DMS153 (cell line): ENCODE measurements at places on chromosomes 6 and 20.

DNA sequence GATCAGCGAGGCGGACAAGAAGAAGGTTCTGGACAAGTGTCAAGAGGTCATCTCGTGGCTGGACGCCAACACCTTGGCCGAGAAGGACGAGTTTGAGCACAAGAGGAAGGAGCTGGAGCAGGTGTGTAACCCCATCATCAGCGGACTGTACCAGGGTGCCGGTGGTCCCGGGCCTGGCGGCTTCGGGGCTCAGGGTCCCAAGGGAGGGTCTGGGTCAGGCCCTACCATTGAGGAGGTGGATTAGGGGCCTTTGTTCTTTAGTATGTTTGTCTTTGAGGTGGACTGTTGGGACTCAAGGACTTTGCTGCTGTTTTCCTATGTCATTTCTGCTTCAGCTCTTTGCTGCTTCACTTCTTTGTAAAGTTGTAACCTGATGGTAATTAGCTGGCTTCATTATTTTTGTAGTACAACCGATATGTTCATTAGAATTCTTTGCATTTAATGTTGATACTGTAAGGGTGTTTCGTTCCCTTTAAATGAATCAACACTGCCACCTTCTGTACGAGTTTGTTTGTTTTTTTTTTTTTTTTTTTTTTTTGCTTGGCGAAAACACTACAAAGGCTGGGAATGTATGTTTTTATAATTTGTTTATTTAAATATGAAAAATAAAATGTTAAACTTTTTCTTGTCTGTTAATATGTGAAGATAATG is 2.2 kb downstream of the HSPA1B start:
- DNase-seq = peak; percentile 32

DNA sequence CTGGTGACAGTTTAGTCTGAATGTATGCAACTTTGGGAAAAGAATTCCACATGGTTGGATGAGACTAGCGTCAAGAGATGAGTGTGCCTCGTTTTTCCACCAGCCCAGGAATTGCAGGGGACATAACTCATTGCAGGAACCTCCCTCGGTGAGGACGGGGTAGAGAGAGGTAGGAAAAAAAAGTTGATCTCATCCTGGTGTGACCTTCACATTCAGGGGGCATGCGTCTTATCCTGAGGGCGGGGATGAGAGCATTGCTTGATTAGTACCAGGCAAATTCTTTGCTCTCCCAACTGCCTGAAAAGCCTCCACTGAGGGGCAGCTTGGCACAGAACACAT is 11.8 kb downstream of the TLDC2 start:
- DNase-seq = no peak

- no peak for DNase-seq
Measured at GRCh38 chr6:102562713-102563112, 1169.2 kb downstream of the GRIK2 start.

DNA sequence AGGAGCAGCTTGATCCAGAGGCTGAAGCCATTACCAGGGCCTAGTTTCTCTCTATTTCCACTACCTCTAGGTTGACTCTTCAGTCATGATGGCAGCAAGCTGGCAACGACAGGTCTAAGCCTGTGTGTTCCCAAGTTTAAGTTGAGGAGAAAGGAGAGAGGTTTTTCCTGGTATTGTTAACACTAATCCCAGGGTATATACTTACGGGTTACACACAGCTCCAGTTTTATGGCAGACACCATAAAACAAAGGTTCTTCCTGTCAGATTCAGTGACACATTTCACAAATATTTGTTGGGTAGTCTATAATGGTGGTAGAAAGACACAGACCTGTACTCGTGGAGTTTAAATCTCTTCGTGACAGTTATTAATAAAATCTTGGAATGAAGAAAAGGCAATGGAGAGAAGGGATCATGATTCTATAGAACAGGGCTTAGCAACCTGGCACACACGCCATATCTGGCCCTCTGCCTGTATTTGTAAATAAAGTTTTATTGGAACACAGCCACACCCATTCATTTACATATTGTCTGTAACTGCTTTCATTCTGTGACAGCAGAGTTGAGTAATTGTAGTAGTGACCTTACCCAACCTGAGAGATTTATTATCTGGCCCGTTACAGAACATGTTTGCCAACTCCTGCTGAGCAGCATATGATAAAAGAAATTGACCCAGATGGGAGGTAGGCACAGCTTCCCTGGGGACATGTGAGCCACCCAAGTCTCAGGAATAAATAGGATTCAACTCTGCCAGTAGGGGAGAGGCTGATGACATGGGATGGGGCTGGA is 323.3 kb downstream of the CDH4 start:
- peak; percentile 46 for DNase-seq

- no peak for DNase-seq
Measured at GRCh38 chr6:112021691-112022310, 32.1 kb upstream of the CCN6 start.

- DNase-seq = peak; percentile 3
Measured at GRCh38 chr6:41428996-41429421, 93.6 kb downstream of the NCR2 start.

DNA sequence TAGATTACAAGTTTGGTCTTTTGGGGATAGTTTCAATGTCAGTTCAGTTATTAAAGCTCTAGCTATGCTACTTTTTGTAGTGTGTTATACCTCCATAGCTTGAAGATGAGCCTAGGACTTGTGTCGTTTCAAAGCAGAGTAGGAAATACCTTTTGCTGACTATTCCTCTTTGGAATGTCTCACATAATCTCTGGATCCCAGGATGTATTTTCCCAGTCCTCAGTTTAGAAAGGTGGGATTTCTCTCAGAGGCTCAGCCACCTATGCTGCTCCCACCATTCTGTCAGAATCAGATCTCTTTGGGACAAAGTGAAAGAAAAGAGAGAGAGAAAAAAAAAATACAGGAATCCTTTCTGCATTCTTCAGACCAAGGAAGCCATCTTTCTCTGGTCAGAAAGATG is 567.5 kb upstream of the IMPG1 start:
- no peak for DNase-seq

- no peak for DNase-seq
Measured at GRCh38 chr6:11771473-11772048, 7.0 kb downstream of the ADTRP start.

- DNase-seq = no peak
Measured at GRCh38 chr6:117597755-117598154, 4.6 kb downstream of the GOPC start.

DNA sequence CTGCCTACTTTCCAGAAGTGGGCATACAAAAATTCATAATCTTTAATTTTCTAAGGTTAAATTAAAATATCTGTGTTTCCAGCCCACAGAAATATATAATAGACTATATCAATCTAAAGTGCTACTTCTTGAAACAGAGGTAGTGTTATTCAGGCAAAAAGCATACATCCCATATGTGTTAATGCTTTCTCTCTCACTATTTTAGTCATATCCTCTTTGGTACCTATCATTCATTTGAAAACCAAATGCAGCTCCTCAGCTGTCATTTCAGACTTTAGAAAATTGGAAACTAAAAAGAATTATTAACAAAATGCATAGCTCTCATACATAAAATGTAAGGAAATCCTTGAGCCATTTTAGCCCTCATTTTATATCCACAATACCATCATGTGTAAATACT is 925 bp downstream of the FHL5 start:
- DNase-seq = no peak

DNA sequence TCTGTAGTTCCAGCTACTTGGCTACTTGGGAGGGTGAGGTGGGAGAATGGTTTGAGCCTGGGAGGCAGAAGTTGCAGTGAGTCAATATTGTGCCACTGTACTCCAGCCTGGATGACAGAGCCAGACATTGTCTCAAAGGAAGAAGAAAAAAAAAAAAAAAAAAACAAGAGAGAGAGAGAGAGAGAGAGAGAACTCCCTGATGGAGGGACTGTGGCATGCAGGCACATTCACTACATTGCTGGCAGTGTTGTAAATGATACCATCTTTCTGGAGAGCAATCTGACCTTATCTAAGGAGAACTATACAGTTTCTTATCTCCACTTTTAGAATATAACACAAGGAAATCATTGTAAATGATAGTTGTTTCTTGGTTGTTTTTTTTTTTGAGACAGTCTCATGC is 85.1 kb downstream of the MDN1 start:
- DNase-seq = no peak

GRCh38 chr20:62059401-62059800 is 6.3 kb downstream of the TAF4 start:
- no peak for DNase-seq
